ENCODE measurements at places on chromosomes 1 and 21.

- DNase-seq, result peak; percentile 9
Observed at GRCh38 chr21:36661511-36662309, 37.2 kb upstream of the SIM2 start.

DNA sequence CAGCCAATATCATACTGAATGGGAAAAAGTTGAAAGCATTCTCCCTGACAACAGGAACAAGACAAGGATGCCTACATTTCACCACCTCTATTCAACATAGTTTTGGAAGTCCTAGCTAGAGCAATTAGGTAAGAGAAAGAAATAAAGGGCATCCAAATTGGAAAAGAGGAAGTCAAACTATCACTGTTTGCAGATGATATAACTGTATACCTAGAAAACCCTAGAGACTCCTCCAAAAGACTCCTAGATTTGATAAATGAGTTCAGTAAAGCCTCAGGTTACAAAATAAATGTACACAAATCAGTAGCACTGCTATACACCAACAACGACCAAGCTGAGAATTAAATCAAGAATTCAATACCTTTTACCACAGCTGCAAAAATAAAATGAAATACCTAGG, 171.3 kb upstream of the HP1BP3 start:
- DNase-seq, result no peak

- no peak for DNase-seq
Observed at GRCh38 chr1:230159580-230159979, 92.5 kb downstream of the GALNT2 start.

DNA sequence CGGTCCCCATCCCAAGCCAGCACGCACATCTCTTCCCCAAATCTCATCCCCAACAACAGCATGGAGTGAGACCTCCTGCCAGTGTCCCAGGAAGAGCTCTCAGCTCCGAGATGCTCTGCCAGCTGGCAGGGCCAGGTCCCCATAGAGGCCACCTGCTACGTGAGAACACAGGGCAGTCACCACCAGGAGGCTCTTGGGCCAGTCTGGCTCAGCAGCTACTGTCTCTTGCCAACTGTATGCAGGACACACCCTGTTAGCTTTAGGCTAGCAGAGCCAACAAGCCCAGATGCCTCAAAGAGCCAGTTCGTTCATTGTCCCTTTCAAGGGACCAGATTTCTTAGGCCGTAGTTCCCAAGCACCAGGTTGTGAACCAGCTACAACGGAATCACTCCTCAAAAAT, 36.9 kb downstream of the FBXO2 start:
- DNase-seq, result no peak

DNA sequence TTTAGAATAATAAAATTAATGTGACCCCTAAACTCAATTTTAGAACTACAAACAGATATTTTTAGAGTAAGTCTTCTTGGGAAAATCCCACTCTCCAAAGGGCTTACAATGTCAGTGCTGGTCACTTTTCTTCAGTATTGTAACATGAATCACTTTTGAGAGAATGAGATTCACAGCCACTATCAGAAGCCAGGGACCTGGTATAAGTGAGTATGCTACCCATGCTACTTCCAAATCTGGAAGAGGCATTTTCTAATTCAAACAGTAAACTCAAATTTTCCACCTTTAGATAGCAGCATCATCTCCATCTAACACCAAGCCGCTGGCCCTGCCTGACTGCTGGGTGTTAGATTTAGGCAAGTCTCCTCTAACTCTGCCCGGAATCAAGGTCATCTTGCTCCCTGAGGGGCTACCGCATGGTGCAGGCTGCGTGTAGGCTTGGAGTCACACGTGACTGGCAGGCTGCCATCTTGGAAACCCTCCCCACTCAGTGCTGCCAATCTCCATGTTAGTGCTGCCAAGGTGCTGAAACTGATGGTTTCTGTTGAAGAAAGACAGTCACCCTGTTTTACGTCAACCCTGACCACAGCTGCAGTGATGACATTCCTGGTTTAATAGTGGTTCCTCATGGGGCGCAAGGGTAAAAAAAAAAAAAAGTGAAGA, 882.9 kb upstream of the B3GALT2 start:
- DNase-seq, result peak; percentile 35

- no peak for DNase-seq
Observed at GRCh38 chr1:53589043-53589887, 130.1 kb downstream of the DMRTB1 start.

DNA sequence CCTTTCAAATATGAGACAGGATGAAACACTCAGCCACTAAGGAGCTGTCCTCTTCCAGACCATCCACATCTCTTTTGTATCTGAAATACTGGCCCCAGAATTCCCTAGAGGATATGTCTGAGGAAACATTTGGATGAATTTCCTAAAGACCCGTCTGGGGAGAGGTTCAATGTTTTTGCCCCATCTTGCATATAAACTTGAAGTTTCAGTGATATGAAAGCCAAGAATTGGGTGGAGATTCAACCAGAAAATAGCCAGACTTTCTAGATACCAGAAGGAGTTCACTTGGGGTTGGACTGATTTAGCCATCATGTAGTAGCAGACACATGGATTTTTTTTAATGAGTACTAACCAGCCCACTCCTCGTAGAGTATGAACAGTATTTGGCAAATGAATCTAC, 182.0 kb downstream of the PLPP3 start:
- no peak for DNase-seq

- DNase-seq, result no peak
Observed at GRCh38 chr1:12231276-12231595, 1.4 kb downstream of the VPS13D start.

GRCh38 chr1:151716771-151717631, at the start of gene CELF3:
TSS of gene CELF3 (minus strand) at chr1:151716803. CDS start at chr1:151716020, 783 bp downstream.
- DNase-seq, result no peak

DNA sequence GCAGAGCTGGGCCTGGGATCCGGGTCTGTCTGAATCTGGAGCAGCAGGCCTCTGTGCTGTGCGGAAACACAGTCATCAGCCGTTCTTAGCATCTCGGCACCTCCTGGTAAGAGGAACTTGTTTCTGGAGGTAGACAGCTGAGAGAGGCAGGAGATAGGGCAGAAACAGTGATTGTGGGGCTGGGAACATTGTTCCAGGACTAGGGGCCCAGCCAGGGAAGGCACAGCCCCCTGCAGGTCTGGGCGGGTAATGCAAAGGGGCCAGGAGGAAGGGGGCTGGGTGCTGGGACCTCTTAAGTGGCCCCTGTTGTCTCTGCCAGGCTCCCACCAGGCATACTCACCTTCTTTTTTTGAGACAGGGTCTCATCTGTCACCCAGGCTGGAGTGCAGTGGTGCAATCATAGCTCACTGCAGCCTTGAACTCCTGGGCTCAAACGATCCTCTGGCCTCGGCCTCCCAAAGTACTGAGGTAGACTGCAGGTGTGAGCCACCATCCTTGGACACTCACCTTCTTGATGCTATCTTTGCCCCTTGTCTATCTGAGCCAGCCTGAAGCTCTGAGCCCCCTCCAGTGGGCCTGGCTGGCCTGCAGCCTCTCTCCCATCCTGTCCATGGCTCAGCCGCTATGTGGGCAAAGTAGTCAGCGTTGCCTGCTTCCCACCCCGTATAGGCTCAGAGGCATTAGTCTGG, 134.3 kb upstream of the ZBTB40 start:
- DNase-seq, result no peak

- DNase-seq, result no peak
Observed at GRCh38 chr1:225343618-225344017, 84.2 kb downstream of the LBR start.

DNA sequence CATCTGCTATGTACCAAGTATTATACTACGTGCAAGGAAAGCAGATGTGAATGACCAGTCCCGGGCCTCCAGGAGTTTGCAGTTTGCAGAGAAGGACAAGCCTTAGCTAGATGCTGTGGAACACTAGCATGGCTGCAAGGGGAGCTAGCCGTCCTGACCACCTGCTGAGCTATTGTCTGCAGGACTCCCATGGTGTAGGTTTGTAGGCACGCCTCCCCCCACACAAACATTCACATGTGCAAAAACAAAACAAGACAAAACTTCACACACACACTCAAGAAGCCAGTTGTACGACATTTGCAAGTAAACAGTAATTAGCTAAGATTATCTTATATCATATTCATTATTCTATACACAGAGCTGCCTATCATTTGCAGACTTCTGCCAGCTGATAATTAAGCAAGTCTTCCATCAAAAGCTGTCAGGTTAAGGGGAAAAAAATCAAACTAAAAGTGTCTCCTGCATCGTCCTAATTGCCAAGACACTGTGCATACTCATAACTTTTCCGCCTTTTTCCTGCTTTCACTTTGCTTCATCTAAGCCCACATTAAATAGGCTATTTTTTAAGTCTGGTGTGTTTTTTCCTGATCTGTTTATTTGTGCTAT, 10.7 kb upstream of the HNRNPU start:
- no peak for DNase-seq

- DNase-seq, result peak; percentile 26
Observed at GRCh38 chr1:174074757-174075156, 52.6 kb upstream of the RC3H1 start.

DNA sequence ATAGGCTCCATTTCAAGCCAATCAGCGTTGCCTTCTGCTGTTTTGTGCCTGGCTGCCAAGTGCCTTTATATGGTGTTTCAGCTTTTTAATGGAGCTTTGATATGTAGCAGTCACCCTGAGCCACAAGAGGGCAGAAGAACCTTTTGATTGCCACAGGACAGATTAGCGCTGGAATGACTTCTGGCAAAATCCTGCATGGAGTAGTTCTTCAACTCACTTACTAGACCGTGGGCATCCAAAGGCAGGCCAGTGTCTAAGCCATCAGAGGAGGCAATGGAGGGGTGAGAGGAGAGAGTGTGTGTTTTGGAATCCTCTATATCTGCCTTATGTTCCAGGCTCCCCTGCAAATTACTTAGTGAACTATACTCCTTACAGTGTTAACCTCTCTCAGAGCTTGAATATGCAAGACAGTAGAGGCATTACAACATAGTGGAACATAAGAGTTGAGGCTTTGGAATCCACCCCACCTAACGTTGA, 56.2 kb downstream of the ST3GAL3 start:
- DNase-seq, result peak; percentile 87

DNA sequence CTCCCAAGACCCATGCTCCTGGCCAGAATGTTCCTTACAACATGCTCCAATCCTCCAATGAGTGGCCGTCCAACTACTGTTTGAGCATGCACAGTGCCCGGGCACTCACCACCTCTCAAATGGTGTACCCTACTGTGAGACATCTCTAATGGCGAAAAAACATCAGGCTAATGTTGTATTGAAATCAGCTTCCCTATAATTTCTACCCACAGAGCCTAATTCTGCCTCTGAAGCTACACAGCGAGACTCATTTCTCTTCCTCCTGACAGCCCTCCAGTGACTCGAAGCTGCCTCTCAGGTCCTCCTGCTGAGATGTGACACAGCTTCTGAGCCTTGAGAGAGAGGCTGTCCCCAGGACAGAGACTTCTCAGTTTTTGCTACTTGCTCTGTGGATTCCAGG, 130.7 kb downstream of the FAM78B start:
- no peak for DNase-seq

GRCh38 chr1:158818560-158818959, 12.6 kb upstream of the MNDA start:
- DNase-seq, result no peak

GRCh38 chr1:16718908-16719533, 21.3 kb upstream of the RNU1-4 start:
- DNase-seq, result no peak

DNA sequence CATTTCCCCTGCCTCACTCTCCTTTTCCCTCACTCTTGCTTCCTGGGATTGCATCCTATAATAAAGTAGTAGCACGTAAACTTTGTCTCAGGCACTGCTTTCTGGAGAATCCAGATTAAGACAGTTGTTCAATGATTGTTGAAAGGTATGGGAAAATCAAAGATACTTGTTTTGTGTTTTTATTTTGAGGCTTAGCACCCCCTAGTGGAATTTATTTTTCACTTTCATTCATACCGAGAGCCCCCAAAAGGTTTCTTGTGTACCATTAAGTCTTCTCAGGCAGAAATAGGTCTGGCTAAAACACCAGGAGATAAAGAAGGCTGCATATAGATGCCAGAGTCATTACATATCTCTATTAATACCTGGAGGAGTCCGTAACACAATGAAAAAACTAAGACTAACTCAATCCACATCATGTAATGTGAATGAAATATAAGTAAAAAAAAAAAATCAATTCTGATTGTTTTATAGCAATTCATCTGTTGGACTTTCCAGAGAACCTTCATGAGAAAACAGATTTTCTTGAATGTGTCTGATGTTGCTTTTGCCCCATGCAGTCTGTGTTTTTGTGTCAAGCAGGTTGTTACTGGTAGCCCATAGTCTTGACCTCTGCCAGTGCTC, 103.5 kb downstream of the RPE65 start:
- peak; percentile 30 for DNase-seq

- DNase-seq, result peak; percentile 93
Observed at GRCh38 chr1:85289207-85289847, 12.9 kb upstream of the BCL10 start.

DNA sequence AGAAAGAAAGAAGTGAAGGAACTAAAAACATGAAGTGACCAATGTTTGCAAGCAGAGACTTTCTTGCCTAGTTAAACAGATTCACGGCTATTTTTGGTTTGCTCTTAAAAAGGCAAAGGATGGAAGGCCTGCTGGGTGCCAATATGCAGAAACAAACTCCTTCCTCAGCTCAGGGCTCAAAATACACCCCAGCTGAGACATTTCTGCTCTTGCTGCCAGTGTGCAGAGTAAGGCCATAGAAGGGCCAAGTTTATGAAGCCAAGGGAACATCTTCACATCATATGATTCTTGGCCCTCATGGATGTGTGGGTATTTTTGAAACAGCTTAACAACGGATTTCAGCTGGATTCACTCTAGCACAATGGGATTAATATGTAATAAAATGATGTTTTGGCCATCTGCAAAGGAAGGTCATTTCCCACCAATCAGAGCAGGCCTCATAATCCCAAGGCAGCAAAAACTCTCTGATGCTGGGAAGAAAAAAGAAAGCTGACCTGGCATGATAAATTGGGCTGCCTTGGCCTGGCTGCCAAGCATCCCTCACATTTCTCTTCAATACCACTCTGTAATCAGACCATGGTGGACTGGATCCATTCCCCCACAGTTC, 70.7 kb downstream of the CAPZB start:
- no peak for DNase-seq

GRCh38 chr1:31532173-31532572, 44.1 kb upstream of the TINAGL1 start:
- no peak for DNase-seq

- DNase-seq, result no peak
Observed at GRCh38 chr1:151133018-151133806, 13.2 kb downstream of the SEMA6C start.

Data from fibroblast of skin of right quadriceps (primary cell).